ENCODE measurements at places on chromosomes 16 and 17.

GRCh38 chr17:19833914-19834313 is 33.8 kb downstream of the ULK2 start:
- DNase-seq: no peak

DNA sequence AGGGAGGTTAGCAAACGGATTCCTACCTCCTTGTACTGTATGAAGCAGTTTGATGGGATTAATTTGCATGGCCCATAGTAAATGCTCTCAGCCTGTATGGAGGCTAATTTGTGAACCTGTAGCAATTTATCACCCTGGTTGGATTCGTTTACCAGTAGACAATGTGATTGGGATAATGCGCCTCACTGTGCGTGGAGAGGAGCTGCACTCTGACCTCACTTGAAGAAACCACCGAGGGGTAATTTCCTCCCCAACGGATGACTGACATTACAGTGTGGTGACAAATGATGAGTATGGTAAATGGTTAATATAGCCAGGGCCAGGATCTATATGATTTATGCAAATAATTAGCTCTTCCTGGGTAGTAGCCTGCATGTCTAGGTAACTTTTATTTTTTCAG is 479.1 kb upstream of the RBFOX1 start:
- DNase-seq: no peak

- no peak for DNase-seq
Observed at GRCh38 chr17:61411261-61412142, 11.9 kb downstream of the TBX2 start.

DNA sequence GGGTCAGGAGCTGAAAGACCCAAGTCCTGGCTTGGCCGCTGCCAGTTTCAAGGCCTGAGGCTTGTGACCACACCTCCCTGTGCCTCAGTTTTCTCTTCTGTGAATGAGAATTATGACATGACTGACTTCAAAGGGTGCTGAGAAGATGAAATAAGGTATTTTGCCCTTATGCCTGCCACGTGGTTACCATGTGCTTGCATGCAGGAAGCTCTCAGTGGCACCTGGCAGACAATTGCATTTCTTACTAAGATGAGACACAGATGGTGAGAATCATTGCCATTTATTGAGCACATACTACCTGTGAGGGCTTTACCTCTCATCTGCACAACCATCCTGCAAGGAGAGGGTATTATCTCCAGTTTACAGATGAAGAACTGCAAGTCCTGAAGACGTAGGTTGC is 69.8 kb downstream of the MRM1 start:
- no peak for DNase-seq

DNA sequence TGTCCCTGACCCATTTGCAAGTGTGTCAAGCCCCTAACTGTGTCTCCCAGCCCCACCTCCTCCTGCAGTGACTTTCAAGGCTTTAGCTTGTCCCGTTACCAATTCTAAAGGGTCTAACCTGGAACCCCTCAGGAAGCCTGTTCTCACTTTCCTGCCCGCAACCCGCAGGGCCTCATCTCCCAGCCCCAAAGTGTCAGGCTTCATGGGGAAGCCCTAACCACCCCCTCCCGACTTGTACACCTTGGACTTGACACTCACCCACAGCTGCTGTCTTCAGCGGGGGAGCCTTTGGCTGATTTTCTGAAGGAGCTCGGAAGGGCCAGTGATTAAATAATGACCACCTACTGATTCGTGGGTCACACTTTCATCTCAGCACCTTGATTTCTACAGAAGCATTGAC is 33.1 kb downstream of the NLRC5 start:
- DNase-seq: no peak

GRCh38 chr17:8894673-8895578 is 27.5 kb upstream of the PIK3R6 start:
- peak; percentile 55 for DNase-seq

GRCh38 chr17:49680314-49680713 is 2.4 kb upstream of the SPOP start:
- DNase-seq: no peak

DNA sequence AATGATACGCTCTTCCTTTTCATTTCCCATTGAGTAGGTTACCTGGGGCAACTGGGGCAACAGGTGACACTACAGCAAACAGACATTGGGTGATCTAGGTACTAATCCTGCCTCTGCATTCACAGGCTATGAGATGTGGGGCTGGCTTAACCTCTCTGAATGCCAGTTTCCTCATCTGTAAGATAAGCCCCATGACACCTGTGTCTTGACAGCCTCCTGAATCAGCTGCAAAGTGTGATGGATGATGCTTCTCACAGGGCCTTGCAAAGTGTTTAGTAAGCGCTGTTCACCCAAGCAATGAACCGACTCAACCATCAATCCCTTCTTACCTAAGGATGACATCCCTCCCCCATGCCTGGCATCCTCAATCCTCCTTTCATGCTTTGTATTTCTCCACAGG is 322.8 kb downstream of the XYLT1 start:
- no peak for DNase-seq

DNA sequence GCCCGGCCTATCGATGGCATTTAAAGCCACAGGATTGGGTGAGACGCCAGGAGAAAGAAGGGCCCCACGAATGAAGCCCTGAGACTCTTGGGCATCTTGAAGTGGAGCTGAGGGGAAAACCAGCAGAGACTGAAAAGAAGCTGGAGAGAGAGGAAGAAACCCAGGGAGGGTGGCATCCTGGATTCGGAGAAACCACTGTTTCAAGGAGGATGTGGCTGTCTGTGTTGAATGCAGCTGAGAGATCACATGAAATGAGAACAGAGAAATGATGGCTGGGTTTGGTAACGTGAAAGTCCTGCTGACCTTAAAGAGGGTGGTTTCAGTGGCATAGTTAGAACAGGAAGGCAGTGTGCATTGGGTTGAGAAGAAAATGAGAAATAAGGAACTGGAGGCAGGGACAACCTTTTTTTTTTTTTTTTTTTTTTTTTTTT is 3.8 kb downstream of the TNFSF12 start:
- DNase-seq: peak; percentile 57

GRCh38 chr16:85660843-85661739 is 27.7 kb downstream of the GINS2 start:
- DNase-seq: no peak

All from GM18507 (cell line).